ENCODE measurements at places on chromosomes 5 and 9.

DNA sequence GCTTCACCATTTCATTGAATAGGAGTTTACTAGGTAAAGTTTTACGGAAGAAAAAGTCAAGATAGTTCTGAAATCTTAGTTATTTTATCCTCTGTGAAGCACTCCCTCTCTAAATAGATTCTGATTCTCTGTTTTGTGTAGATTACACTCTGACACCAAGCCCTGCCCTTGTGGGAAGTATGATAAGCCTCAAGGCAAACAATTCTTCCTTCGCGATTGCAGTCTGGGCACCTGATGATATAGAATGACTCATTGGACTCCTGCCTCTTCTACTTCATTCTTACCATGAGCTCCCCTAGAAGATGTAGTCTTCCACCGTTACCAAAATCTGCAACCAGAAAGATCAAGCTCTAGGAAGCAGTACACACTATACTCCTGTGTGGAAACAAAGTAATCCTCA lies 626.9 kb upstream of the PTGER4 start:
- no peak for DNase-seq

DNA sequence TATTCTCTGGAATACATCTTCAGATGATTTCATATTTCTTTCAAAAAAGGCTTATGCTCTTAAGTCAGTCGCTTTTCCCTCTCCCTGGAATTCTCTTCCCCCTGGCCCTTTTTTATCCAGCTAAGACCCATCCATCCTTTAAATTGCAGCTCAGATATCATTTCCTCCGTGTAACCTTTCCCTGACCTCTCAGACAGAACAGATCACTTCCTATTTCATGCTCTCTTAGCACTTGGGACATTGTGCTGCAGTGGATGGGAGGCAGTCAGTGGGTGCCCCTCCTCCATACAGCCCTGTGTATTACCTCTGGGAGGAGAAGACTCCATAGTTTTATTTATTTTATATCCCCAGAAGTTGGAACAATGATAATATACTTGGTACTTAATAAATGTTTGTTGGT lies 423.4 kb downstream of the ISL1 start:
- DNase-seq: no peak

DNA sequence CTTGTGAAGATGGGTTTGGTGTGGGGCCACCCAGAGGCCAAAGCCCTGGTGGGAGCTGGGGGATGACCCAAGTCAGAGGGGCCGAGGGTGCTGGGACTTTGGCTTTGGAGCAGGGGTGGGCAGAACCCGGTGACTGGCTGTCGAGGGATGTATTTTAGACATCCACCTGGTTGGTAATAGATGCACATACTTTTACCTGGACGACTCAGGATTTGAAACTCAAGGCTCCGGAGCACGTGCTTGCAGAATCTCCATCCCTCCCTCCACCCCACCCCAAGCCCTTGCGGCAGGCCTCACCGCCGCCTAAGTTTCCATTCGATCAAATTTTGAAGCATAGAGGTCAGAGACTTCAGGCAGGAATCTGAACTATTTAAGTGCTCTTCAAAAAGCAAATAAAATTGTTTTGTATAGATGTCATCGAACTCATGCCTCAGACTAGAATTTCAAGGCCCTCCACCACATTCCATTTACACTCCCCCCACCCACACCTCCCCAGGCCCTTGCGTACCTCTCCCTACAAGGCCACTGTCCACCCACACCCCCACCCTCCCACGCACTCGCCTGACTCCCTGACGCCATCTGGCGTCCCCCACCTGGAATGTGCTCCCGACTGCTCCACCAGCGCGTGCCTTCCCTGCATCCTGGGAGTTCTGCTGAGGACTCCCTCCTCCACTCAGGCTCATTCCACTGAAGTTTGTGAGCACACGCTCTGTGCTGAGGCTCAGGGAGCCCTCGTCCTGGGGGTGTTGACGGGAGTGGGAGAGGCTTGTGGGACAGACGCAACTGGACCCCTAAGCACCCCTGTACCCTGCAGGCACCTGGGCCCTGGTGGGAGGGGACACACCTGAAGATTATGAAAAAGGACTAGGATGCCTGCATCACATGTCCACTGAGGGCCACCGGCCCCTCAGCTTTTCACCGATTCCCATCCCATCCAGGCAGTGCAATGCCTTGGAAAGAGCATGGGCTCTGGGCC lies 56.4 kb upstream of the RPL26L1 start:
- no peak for DNase-seq

GRCh38 chr5:10278658-10279279 lies 28.7 kb downstream of the CCT5 start:
- DNase-seq: no peak

DNA sequence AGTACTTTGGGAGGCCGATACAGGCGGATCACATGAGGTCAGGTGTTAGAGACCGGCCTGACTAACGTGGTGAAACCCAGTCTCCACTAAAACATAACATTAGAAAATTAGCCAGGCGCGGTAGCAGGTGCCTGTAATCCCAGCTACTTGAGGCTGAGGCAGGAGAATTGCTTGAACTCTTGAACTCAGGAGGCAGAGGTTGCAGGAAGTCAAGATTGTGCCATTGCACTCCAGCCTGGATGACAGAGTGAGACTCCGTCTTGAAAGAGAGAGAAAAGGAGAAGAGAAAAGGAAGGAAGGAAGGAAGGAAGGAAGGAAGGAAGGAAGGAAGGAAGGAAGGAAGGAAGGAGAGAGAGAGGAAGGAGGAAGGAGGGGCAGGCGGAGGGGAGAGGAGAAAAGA lies 45.1 kb downstream of the MYO10 start:
- DNase-seq: no peak

GRCh38 chr5:179439181-179439985 lies 94.1 kb upstream of the ADAMTS2 start:
- no peak for DNase-seq

- DNase-seq: no peak
Observed at GRCh38 chr9:134590240-134591081, 51.1 kb upstream of the COL5A1 start.

- no peak for DNase-seq
Observed at GRCh38 chr5:54904425-54904824, 81.0 kb downstream of the ESM1 start.

DNA sequence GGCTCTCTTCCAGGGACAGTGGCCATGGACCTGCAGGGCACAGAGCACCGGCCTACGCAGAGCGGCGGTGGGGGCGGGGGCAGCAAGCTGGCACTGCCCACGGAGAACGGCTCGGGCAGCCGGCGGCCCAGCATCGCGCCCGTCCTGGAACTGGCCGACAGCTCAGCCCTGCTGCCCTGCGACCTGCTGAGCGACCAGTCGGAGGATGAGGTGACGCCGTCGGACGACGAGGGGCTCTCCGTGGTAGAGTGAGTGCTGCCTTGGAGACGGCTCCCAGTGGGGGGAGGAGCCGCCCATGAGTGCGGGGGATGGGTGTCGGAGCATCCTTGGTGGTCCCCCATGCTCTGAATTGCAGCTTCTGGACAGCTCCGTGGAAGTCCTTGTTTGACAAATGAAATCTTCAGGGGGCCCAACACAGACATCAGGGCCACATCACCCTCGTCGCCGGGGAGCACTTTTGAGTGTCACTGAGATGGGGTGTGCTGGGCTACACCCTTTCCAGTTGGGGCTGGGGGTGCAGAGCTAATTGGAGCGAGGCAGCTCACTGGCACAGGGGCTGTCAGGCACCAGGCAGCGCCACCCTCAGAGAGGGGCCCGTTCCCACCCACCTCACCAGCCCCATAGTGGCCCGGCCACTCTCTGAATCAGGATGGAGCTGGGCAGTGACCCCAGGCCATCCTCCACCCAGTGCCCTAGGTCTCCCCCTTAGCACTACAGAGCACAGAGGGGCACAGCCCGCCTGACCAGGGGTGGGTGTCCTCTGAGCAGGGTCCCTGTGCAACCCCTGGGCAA lies 70.9 kb downstream of the KCNT1 start:
- no peak for DNase-seq

GRCh38 chr5:96790961-96791504 lies 16.7 kb downstream of the ERAP1 start:
- DNase-seq: no peak

- DNase-seq: no peak
Observed at GRCh38 chr5:106489004-106489403, 1181.7 kb downstream of the EFNA5 start.

- DNase-seq: no peak
Observed at GRCh38 chr5:33241802-33242201, 199.0 kb upstream of the TARS1 start.

GRCh38 chr5:121702682-121703081 lies 149.0 kb upstream of the FTMT start:
- DNase-seq: no peak
